Stimulated activated CD4-positive, alpha-beta T cell treated with anti-CD3 and anti-CD28 coated beads, Interleukin-1b, Interleukin-23, amount 100 ng/mL, for 24 hours (primary cell): ENCODE measurements at places on chromosomes 5 and 9.

GRCh38 chr9:131715906-131716305 is 24.0 kb downstream of the RAPGEF1 start:
- no peak for DNase-seq

DNA sequence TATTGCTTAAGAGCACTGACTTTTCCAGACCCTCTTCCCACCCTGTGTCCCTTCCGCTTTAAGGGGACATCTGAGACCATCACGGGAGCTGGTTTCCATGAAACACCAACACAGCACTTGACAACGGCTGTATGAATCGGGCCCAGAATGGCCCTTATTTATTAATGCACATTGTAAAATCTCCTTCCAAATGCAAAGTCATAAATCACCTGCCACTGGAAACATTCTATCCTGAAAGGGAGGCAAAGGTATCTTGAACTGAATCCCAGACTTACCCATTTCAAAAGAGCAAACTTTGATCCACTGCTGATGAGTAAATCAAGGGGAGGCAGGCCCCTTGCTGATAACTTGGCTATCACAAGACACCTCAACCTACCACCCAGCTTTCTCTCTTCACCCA is 37.4 kb downstream of the SHB start:
- DNase-seq: no peak

DNA sequence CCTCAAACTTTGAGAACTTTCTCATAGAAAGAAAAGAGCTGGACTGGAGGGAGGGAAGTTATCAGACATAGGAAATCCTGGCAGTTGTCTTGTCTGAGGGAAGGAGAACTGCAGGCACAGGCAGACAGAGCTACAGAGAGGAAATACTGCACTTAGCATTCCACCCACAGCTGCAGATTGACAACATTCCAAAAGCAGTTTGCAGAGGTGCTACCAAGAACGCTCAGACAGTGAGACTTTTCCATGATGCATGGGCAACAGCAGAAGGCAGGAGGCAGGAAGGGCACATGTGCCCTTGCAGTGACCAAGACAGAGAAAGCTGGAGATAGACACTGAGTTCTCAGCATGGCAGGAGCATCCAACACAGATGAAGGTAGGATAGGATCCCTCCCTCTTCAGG is 327.5 kb upstream of the ZNF462 start:
- DNase-seq: no peak

DNA sequence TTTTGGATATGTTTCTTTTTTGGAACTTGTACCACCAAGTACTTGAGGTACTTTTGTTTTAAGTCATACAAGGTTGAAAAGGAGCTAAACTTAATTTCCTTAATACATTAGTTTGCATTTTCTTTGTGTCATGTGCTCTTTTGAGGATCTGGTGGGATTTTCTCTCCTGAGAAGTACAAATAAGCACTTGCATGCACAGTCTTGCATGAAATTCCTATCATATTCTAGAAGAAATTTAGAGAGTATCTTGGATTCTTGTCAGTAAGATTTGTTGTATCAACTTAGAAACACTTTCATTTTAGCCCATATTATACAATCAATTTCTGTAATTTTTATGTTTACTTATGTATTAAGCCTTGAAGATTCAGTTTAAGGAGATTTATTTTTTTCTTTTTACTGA is 64.9 kb downstream of the CCNH start:
- no peak for DNase-seq

DNA sequence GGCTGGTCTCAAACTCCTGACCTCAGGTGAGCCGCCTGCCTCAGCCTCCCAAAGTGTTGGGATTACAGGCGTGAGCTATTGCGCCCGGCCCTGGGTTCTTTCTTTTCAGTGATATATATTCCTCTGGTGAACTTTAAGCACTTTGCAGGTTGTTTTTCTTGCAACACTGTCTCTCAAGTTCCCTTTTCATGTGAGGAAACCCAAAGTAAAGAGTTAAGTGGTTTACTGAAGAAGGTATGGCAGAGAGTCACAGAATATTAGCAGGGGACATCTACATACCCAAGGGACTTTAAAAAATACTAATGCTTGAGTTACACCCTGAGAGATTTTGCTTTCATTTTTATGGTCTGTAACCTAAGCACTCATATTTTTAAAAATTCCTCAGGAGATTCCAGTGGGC is 6.7 kb upstream of the GAPT start:
- DNase-seq: no peak
